ENCODE measurements at places on chromosomes 7 and 10.

DNA sequence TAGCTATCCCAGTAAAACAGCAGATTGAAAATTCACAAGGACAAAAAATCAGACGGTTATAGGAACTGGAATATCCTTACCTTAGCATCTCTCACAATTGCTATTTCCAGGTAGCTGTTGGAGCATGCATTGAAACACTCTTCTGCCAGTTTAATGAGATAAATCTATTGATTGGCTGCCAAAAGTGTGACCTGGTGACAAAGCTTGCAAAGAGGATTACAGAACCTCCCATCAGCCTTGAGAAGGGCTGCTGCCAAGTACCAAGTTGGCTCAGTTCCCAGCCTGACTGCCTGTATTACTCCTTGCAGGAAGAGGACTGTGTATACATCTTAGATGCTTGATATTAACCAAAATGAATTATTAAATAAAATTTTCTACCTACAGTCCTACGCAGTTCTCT lies 5.1 kb downstream of the PRLHR start:
- no peak for DNase-seq

DNA sequence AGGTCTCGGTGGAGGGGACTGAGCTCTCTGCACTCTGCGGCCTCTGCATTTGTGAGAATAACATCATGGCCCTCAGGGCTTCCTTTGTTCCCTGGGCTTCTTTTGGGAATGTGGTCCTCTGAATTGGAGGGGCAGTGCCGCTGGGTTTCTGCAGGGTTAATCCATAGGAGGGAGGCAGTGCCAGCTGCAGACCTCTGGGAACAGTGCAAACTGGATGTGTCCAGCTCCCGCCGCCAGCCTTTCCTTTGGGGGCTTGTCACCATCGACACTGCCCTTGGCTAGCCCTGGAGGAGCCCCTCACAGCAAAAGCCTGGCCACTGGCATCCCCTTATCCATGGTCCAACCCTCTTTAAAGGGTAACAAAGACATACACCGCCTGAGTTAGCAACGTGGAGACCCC lies 174.0 kb downstream of the WDR37 start:
- no peak for DNase-seq

GRCh38 chr7:1987591-1988532 lies 244.9 kb downstream of the MAD1L1 start:
- DNase-seq, result no peak

- no peak for DNase-seq
These were observed 49.5 kb downstream of the TMEM168 start for GRCh38 chr7:112740667-112741066.

DNA sequence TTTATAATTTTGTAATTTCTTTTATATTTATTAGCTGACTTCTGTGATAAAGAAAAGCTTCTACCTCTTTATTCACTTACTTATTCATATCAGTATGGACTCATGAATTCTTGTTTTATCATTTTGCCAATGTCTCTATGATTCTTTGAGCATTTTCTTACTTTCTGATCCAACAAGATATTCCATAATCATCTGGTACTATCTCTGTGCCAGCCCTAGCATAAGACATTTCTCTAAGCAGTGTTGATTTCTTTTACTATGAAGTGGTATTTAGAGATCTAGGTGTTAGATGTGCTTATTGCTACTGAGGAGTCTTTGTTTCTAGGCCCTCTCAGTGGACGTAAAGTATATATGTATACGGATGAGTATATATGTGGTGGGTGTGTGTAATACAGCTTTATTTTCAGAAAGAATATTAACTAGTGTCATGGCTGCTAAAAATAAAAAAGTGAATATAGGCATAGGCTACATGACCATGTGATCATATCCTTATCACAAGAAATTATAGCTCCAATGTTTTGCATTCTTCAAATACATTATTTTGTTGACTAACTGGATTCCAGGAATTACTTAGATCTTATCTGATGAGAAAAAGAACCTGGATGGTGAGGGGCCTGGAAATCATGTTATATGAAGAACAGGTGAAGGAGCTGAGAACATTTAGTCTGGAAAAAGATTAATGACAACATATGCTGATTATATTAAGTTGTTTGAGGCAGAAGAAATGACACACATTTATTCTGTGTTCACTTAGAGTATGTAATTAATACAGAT lies 13.1 kb downstream of the PHTF2 start:
- DNase-seq, result no peak

DNA sequence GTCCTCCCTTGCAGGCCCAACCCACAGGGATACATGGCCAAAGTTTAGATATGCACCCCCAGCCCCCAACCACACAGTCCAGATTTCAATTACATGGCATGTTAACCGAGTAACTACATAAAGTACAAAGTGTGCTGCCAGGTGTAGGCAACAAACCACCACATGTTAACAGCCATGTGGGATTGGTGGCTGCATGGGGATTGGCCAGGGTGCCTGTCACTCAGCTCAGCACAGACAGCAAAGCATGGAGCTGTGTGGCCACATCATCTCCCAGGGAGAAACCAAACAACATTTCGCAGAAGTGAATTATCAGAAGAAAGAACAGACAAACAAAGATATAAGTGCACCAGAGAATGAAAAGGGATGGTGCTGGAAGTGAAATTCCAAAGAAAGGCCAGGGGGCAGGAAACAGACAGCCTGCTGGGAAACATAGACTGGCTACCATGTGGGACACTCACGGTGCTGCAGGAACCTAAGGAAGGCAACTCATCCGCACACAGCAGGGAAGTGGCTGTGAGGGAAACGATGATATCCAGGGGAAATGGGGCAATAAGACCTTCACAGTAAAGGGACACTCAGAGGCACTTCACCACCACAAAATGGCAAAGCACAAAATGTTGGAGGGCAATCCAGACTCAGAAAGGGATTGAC lies 171.2 kb downstream of the PTPRN2 start:
- no peak for DNase-seq

- DNase-seq, result no peak
These were observed 5.1 kb upstream of the CYP26A1 start for GRCh38 chr10:93068411-93069244.

GRCh38 chr10:78620985-78621799 lies 447.6 kb upstream of the ZMIZ1 start:
- DNase-seq, result no peak

GRCh38 chr7:113383638-113384037 lies 265.3 kb upstream of the SMIM30 start:
- no peak for DNase-seq

GRCh38 chr10:43891241-43891640 lies 242.6 kb upstream of the ZNF32 start:
- DNase-seq, result no peak

DNA sequence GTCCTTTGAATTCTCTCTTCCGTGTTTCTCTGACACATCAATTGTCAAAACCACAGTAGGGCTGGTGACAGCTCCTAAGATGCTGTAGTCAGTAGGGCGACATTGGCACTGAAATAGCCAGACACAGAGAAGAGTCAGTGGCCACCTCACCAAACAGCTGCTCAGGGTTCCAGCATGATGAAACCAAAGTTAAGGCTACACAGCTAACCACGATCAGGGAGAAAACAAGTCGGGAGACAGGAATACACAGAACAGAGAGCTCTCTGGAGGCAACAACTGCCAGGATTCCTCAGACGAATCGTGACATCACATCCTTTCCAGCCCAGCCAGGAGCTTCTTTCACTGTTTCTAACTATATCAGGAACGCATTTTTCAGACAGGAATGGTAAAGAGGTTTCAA lies 922.2 kb downstream of the SORCS1 start:
- no peak for DNase-seq

DNA sequence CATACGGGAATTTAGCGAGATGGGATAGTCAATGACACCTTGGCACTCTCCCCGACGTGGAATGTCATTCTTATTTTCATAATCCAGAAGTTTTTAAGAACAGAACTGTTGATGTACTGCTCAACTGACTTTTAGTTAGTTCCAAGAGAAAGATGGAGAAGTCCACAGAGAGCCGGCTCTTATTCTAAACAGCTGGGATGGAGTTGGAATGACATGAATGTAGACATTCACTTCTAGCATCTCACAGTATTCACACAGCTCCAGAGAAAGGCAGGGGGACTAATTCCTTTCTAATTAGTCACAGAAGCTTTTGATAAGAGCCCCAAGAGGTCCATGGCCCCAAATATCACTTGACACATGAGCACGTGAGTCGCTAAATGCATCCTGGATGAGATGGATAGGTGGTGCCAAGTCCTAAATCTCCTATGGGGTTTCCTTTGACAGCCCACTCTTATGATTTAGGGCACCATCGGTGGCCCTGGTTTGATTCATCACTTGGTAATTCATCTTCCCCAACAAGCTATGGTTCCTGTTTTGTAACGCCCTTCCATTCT lies 420.3 kb upstream of the AUTS2 start:
- DNase-seq, result no peak

DNA sequence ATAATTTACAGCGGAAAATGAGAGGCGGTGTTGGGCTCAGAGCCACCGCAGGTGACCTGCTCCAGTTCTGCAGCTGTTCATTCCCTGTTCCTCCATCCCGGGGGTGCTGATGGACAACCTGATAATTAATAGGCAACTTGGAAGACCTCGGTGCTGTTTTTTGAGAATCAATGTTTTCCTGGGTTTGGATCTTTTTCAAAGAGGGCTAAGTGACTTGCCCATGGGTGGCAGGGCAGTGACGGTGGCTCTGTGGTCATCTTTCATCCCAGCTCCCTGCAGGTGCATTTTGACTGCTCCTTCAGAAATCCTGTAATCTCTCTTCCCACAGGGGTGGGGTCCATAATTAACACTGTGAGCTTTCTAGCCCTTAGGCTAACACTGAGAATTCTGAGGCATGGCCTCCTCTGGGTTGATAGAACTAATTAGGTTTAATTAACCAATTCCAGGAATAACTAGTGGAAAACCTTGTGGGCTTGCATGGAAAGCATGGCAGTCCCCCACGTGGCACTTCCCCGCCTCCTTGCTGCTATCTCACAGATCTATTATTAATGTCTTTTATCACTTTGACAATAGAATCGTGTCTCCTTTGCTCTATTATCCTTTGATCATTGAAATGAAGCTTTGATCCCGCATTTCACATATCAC lies 217.9 kb downstream of the GLRX3 start:
- DNase-seq, result no peak

GRCh38 chr10:113056030-113056429 lies 106.0 kb downstream of the TCF7L2 start:
- no peak for DNase-seq

DNA sequence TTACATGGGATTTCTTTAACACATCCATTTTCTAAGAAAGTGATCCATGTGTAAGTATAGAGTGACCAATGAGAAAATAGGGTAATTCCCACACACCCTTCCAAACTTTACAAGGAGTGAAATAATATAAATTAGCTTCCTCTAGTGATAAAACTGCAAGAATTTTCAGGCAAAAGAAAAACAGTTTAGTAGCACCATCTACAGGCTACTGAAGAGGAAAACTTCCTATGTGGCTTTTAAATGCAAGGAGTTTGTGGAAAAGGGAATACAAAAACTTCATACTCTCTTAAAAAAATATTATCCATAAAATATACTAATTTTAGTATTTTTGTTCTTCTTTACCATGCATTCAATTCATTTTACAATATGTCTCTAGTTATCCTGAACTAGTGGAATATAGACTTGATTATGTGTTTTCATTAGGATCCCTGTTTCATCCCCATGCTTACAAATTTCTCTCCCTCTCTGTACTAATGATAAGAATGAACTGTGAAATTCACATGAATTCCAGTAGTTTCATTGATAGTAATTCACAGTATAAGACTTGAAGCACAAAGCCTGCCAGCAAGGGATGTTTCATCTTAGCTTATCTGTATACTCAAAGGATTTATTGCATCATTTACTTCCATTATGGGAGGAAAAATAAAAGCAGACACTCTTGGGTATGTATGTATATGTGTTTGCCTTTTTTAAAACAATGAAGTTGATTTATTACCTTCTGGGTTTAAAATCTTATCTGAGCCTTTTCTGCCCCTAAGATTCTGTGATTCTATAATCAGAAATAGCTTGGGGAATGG lies 442.9 kb downstream of the AUTS2 start:
- DNase-seq, result no peak

- no peak for DNase-seq
These were observed 117.9 kb upstream of the KLF6 start for GRCh38 chr10:3902809-3903410.

DNA sequence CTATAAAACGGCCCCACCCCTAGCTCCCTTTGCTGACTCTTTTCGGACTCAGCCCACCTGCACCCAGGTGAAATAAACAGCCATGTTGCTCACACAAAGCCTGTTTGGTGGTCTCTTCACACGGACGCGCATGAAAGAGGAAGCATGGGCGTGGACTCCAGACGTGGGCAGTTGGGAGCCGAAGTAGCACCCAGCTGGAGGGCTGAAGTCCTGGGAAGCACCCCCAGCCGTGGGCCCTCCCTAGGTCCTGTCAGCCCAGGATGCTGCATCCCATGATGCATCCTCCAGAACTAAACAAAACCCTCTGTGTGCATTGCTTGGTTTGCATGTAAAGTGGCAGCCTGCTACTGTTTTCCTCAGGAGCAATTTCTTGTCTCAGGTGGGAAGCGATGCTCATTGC lies 62.1 kb upstream of the CFAP46 start:
- no peak for DNase-seq

DNA sequence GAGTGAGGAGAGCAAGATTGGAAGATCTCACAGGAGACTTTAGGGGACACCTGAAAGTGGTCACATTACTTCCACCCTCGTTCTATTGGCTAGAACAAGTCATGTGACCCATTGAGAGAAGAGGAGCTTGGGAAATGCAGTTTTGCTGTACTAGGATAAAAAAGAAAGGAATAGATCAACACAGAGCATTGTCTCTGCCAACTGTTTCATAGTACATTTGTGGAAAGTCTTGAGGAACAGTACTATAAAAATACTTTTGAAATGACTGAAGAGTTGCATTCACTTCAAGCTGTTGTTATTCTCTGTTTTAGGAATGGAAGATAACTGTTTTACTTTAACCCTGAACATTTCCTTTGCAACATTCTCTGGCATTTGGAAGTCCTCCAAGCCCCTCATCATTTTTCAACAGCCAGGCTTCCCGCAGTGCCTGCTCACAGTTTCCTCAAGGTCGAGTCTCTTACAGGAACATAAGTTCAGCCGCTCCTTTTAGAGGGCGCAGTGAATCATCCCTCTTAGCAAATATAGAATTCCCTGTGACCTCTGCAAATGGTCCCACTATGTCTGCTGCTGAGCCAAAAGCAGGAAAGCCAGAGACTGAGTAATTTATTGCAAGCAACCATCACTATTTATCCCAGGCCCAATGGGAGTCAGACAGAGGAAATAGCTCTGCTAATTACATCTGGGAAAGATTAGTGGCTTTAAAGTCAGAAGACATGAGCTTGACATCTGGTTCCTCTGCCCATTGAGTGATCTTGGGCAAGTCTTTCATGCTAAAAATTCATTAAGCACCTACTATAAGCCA lies 40.7 kb downstream of the MRPL32 start:
- no peak for DNase-seq

Measured in GM12878 (cell line).